KG1 (cell line): ENCODE measurements at places on chromosomes 3 and 15.

- DNase-seq: no peak
Observed at GRCh38 chr3:129268396-129268795, 10.3 kb upstream of the HMCES start.

GRCh38 chr3:43786526-43787305 is 96.0 kb downstream of the ABHD5 start:
- DNase-seq: no peak

GRCh38 chr15:38743147-38743546 is 178.5 kb upstream of the RASGRP1 start:
- no peak for DNase-seq

- DNase-seq: no peak
Observed at GRCh38 chr3:2940062-2940461, 170.1 kb downstream of the IL5RA start.

DNA sequence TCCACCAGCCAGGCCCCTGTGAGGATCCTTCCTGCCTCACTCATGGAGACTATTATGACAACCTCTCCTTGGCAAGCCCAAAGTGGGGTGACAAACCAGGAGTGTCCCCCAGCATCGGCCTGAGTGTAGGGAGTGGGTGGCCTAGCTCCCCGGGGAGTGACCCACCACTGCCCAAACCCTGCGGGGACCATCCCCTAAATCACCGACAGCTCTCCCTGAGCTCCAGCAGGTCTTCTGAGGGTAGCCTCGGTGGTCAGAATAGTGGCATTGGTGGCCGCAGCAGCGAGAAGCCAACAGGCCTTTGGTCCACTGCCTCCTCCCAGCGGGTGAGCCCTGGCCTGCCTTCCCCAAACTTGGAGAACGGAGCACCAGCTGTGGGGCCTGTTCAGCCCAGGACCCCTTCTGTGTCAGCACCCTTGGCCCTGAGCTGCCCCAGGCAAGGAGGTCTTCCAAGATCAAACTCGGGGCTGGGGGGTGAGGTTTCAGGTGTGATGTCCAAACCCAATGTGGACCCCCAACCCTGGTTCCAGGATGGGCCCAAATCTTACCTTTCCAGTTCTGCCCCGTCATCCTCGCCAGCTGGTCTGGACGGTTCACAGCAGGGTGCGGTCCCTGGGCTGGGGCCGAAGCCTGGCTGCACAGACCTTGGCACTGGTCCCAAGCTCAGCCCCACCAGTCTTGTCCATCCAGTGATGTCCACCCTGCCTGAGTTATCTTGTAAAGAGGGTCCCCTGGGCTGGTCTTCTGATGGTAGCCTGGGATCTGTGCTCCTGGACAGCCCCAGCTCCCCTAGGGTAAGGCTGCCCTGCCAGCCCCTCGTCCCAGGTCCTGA is 1.0 kb downstream of the LIMD1 start:
- no peak for DNase-seq

DNA sequence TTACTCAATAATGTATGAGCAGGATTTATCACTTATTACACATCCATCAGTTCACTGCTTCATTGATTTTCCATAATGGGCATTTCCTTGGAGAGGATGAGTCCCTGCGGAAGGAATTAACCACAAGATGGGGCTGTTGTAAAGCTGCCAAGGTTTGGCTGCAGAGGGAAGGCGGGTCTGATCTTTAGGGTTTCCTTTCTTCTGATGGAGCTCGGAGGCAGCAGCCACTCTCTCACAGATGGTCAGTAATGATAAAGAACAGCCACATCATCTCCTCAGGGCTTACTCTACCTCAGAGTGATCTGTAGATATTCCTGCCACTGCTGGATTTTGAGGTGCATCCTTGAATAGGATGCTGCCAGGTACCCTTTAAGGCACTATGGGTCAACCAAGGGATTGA is 115.2 kb downstream of the USP13 start:
- DNase-seq: no peak

GRCh38 chr3:106529738-106530137 is 660.9 kb upstream of the CBLB start:
- DNase-seq: no peak

DNA sequence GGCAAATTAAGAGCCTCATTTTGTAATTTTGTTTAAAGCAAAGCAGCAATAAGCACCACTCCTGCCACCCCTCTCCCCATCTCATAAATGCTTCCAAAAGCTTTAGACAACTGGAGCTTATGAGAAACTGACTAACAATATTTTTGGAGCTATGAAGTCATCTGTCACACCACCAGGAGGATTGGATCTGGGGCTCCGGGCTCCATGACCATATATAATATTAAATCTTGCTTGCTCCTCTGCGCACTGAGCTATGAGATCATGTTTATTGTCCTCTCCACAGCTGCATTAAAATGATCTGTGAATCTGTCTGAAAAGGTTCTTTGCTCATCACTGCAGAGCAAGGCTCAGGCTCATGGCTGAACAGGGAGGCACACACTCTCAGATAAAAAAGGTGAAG is 323.7 kb downstream of the ZNF621 start:
- no peak for DNase-seq

GRCh38 chr3:179182902-179183301 is 34.7 kb downstream of the PIK3CA start:
- DNase-seq: no peak

DNA sequence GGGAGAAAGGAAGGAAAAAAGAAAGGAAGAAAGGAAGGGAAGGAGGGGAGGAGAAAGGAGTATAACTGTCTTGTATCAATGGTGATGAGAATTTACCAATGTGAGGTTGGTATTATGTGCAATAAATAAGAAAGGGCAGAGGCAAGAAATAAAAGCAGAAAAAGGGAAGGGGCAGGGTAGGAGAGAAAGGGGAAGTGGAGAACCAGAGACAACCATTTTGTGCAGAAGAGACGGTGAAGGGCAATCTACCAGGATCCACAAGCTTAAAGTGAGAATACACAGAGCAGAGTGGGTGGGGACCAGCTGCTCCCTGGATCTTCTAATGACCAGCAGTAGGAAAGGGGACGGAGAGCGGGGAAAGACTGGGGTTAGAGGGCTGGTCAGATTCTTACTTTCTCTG is 106.9 kb upstream of the SLCO2A1 start:
- no peak for DNase-seq

GRCh38 chr3:73431183-73431900 is 193.4 kb downstream of the PDZRN3 start:
- DNase-seq: no peak

- no peak for DNase-seq
Observed at GRCh38 chr3:72549761-72550581, 298.3 kb downstream of the SHQ1 start.

DNA sequence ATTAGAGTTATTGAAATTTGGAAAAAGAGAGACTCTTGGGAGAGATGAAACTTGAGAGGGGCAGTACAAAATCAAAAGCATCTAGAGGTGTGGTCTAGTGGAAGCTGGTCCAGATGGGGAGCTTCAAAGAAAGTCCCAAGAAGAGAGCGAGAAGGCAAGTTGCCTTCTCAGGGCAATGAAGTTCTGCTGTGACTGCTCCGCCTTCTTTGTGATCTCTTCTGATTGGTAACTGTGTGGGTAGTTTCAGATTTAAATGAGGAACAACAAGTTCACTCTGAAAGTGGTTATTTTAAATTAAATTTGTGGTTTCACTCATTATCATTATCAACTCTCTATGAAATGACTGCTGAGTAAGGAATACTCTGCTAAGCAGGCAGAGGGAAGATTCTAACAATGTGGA is 233.3 kb downstream of the NLGN1 start:
- no peak for DNase-seq

GRCh38 chr15:31268911-31269784 is 57.5 kb upstream of the KLF13 start:
- no peak for DNase-seq

GRCh38 chr3:195443391-195443989 is 670 bp upstream of the ACAP2 start:
- no peak for DNase-seq

- no peak for DNase-seq
Observed at GRCh38 chr3:196821806-196822355, 45.8 kb upstream of the SENP5 start.

- DNase-seq: no peak
Observed at GRCh38 chr15:61106044-61106834, 122.9 kb downstream of the RORA start.

GRCh38 chr3:147653367-147653923 is 244.3 kb downstream of the ZIC1 start:
- no peak for DNase-seq

DNA sequence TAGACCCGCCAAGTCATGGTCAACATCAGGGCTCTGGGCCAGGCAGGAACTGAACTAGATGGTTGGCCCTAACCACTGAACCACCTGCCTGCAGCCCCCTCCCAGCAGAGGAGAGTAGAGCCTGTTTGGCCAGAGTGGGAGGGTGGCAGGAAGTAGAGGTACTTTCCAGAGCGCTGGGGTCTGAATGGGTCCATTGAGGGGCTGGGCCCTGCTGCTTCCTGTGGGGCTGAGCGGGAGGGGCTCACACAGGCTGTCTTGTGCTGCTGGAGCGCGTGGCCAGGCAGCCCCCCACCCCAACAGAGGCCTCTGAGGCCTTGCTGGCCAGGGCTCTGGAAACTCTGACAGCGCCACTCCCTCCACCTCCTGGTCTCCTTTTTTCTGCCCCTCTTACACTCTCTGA is 17.4 kb downstream of the CSPG4 start:
- DNase-seq: no peak

- DNase-seq: no peak
Observed at GRCh38 chr3:147507638-147508286, 98.6 kb downstream of the ZIC1 start.

DNA sequence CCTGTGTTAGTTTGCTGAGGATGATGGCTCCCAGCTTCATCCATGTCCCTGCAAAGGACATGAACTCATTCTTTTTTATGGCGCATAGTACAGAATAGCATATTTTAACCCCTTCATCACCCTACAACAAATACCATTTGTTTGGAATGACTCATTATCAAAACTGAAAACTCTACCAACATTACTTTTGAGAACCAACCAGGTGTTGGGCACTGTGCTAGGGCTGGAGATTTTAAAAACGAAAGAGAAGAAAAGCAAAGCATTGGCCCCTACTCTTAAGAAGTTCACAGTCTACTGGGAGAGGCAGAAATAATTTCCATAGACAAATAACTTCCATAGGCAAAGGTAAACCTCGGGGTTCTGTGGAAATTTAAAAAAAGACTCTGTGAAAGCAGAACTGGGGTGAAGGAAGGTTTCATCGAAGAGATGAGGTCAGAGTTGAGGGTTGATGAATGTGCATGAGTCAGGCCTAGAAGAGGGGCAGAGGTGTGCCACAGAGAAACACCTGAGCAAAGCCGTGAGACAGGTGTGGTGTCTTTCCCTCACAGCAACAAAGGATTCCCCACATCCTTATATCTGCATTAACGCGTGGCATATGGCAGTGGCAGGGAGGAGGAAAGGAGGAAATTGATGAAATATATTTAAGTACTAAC is 51.0 kb downstream of the MCF2L2 start:
- DNase-seq: no peak
